ENCODE measurements at places on chromosomes 11 and 22.

DNA sequence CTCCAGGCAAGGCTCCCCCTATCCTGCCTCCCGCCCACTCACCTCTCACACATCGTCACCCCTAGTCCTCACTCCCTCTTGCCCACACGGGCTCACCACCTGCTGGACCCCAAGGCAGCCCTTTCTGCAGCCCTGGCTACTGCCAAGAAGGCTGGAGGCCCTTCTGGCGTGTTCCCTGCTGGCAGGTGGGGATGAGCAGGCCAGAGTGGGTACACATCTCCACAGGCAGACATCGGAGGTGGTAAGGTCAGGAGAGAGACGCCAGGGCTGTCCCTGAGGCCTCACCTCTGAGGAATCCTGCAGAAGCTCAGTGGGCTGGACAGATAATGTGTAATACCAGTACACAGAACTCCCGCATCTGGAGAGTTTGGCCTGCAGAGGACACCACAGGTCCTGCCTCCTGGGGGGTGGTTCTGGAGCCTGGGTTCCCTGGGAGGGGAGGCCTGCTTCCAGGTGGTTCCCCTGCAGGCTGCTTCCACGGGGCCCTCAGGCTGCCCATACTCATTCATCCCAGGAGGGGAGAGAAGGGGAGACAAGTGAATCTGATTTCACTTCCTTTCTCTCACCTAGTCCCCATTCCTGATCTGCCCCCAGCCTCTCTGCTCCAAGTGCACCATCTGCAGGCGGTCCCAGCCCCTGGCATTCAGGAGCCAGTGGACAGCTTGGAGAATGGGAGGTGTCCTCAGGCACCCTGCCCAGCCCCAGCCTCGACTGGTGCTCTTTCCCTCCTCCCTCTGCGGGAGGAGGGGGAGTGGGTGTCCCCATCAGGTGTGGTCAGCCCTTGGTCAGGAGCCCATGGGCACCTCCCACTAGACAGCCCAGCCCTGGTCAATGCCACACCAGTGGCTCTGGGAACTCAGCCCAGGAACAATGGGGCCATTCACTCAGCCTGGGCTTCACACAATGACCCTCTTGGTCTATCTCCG is 6.1 kb upstream of the CHST1 start:
- no peak for DNase-seq

GRCh38 chr11:129700701-129701100 is 114.9 kb upstream of the TMEM45B start:
- DNase-seq, result no peak

DNA sequence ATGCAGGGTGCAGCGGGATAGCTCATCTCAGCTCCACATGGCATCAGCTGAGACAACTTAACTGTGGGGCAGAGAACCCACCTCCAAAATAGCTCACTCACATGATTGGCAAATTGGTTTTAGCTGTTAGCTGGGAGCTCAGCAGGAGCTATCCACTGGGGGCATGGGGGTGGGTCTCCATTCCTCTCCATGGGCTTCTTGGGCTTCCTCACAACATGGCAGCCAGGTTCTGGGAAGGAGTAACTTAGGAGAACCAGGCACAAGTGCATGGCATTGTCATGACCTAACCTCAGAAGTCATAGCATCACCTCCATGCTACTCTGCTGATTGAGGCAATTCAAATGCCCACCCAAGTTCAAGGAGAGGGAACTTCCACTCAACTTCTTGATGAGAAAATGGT is 85.5 kb downstream of the MN1 start:
- no peak for DNase-seq

DNA sequence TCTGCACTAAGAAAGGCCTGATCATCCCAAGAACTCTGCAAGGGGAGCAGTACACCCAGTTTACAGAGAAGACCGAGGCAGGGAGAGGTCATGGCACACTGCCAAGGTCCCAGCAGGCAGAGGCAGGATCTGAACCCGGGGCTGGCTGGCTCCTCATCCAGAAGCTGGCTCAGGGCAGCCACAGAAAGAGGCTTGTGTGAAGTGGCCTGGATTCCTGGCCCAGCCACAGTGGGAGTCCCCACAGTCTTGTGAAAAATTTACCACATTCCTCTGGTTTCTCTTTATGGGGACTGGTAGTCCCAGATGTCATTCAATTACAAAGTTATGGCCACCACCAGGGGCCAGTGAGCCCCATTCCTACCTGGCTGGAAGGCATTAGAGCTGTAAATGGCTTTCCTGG is 440.5 kb downstream of the MIAT start:
- no peak for DNase-seq

GRCh38 chr11:46338988-46339666 is 8.1 kb upstream of the DGKZ start:
- DNase-seq, result no peak

DNA sequence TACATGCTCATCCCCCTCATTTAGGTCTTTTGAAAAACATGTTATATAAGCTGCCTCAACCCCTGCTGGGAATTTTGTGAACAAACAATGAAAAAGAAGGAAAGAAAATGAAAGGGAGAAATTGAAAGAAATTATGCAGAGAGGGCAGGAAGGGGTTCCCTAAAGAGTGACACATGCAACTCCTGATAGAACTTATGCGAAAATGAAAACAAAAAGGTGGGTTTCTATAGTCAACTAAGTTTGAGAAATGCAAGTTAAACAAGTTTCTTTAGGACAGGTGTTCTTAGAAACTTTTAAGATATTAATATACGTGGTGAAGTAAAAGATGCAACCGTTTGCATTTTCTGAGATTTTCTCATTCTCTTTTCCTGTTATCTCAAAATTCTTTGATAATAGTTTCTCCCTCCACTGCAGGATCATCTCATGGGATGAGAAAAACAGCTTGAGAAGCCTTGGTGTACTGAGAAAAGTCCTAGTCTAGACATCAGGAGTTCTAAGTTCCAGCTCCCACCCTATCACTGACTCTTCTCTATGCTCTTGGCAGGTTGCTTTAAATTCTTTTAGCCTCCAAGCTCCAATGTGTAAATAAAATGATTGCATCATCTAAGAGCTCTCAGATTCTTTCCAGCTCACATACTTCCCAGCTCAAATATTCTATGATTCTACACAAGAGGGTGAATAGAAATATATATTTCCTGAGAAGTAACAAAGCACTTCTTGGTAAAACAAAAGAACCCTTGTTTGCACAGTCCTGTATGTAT is 109.2 kb downstream of the FAM76B start:
- DNase-seq, result peak; percentile 65

DNA sequence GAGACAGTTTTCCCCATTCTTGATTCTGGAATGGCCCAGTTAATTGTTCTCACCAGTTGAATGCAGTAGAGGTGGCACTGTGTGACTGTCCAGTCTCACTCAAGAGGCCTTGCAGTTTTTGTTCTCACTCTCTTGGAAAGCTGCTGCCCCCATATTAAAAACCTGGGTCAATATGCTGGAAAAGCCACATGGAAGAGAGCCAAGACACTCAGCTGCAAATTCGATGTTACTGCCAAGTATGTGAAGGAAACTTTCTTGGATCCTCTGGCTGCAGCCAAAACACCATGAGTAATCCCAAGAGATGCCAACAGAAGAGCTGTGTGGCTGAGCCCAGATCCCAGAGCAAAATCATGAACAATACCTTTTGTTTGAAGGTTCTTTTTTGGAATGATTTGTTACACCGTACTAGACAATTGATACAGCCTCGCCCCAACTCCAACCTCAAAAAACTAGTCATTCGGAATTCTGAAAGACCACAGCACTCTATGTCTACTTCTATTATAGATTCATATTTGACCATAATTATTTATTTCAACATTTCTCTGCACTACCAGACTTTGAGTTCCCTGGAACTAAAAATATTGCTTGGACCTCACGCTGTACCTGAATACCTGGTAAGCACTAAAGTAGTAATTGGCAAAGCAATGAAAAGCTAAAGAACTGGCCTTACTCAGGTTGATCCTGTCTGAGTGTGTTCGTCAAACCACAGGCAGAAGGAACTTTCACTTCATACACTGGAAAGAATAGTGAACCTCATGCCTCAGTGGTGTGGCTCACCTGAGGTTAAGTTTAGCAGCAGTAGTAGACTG is 378.8 kb downstream of the ETS1 start:
- DNase-seq, result peak; percentile 95

DNA sequence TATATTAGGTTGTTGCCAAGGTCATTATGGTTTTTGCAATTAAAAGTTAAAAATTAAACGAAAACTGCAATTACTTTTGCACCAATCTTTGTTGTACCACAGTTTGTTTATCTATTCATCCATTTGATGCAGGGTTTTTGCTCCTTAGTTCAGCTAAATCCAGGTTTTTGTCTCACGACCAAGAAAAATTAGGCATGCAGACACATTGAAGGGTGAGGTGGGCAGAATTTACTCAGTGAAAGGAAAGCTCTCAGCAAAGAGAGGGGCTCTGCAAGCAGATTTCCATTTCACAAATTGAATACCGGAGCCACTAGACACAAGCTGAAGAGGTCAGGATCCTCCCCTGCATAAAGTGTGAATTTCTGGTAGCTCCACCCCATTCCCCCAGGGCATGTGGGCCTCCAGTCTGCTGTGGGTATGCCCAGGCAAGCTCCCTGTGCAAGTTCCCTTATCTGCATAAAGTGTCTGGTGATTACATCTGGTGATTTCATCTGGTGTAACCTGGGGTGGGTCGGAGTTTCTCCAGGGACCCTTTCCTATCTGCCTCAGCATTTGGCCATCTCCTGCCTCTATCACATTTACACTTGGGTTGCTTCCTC is 33.3 kb downstream of the APOL6 start:
- DNase-seq, result peak; percentile 28

- no peak for DNase-seq
Observed at GRCh38 chr11:124950601-124951330, 3.2 kb upstream of the CCDC15 start.

GRCh38 chr22:49689255-49689770 is 138.4 kb downstream of the BRD1 start:
- DNase-seq, result no peak

- no peak for DNase-seq
Observed at GRCh38 chr11:109984634-109985289, 108.4 kb upstream of the ZC3H12C start.

GRCh38 chr11:10432971-10433370 is 22.1 kb upstream of the AMPD3 start:
- no peak for DNase-seq

- no peak for DNase-seq
Observed at GRCh38 chr22:27772081-27772983, 29.2 kb downstream of the MN1 start.
